ENCODE measurements at places on chromosomes 16 and 17. TPM values are rescaled to one million over a fixed set of nuclear protein-coding genes. Genes with fewer than 3 reads are reported as not detected.

The CTRB2 gene
- total RNA-seq, result not detected

The CCL14 gene
- 4.1 TPM for total RNA-seq

The CBX2 gene
- 2.2 TPM for total RNA-seq

The ARMC7 gene
- 2.6 TPM for total RNA-seq

The CD2BP2 gene
- total RNA-seq, result 20.9 TPM

Data from umbilical cord (tissue), 2 donors.